Activated CD4-positive, alpha-beta T cell treated with anti-CD3 and anti-CD28 coated beads for 36 hours (primary cell): ENCODE measurements at places on chromosomes 1 and 21. TPM values are rescaled to one million over a fixed set of nuclear protein-coding genes. Genes with fewer than 3 reads are reported as not detected.

- DNase-seq: no peak
Observed at GRCh38 chr1:26811708-26812107, 14.8 kb upstream of the ZDHHC18 start.

DNA sequence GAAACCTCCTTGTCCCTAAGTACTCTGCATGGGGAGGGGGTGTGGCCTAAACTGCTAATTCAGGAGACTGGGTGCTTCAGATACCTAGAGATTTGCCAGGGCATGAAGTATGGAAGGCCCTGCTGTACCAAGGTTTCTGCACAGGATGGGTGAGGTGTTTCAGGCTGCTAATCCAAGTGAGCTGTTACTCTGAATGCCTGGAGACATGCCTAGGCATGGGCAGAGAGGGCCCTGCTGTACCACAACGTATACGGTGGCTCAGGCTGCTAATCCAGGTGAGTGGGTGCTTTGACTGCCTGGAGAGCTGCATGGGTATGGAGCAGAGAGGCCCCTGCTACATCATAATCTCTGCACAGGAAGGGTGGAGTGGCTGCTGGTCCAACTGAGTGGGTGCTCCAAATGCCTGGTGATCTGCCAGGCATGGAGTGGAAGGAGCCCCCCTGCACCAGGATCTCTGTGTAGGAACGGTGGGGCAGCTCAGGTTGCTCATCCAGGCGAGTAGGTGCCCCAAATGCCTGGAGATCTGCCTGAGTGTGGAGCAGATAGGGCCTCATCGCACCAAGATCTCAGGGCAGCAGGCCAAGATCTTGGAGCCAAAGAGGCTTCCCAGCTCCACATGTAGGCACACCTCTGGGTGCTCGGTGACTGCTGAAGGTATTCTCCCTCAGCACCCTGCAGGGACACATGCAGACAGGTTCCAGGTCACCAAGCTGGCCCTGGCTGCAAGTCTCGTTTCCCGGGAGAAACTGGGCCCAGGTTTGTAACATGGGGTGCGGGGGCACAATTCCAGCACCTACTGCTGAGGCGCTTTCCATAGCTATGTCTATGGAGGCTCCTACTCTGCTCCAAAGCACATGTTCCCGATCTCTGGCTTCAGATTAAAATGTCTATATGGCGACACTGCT lies 252.5 kb upstream of the PLXNA2 start:
- DNase-seq: no peak

The TMEM9 gene
- 27.2 TPM for total RNA-seq

- no peak for DNase-seq
Observed at GRCh38 chr1:190608282-190608681, 130.6 kb upstream of the BRINP3 start.

The AZIN2 gene
- 0.98 TPM for total RNA-seq

DNA sequence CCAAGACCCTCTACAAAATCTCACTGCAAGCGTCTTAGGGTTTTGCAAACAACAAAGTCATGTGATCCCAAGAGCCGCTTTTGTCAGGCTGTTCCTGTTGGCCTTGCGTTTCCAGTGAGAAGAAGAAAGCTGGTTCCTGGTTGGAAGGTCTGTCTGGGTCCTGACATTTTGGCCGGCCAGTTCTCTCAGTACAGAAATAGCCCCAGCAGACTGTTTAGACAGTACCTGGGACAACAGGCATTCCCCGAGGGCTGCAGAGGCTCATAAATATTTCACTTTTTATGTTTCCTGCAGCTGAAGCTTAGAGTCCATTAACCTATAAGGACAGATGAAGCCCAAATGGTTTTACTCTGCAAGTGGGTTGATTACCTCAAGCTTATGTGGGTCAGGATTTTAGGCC lies 8.6 kb downstream of the GPR137B start:
- no peak for DNase-seq

DNA sequence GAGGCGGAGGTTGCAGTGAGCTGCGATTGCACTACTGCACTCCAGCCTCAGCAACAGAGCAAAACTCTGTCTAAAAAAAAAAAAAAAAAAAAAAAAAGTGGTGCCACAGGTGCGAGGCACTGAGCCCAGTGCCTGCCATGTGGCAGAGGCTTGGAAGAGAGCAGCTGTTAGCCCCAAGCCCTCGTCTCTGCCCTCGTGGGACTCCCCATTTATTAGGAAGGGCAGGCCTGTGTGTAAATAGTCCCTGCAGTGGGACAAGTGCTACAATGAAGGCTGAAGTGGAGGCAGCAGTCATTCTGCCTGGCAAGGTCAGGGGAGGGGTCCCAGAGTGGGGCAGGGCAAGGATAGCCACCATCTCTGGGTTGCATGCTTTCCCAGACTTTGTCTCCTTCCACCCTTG lies 6.5 kb downstream of the RPS6KA1 start:
- no peak for DNase-seq

The LCE1E gene
- not detected for total RNA-seq

GRCh38 chr1:53344921-53345838 lies 17.3 kb upstream of the LRP8 start:
- no peak for DNase-seq

DNA sequence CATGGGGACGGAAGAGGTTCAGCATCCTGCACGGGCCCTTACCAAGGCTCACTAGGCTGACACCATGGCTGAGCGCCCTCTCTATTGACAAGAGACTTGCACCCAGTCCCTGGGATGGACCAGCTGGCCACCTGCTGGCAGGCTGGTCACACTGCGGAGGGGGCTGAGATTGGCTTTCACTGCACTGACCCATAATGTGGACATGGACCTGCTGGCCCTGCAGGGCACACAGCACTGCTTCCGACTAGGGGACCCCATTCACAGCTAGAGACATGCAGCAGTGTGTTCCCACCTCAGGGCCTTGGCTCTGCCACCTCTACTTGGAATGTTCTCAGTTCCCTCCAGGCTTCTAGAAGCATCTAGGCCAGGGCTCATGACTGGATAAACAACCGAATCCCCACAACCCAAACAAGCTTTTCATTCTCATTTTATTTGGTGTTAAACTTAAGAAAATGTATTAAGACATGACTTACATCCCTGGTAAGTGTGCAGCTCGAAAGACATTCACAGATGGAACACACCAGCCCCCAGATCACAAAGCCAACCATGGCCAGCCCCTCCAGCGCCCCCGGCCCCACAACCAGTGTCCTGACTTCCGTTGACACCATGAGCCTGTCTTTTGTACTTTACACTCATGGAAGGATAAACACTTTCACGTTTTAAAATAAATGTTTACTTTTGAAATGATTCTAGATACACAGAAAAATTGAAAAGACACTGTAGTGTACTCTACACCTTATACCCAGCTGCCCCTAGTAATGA lies 9.3 kb upstream of the SRARP start:
- DNase-seq: peak; percentile 77

The CD1E gene
- total RNA-seq: not detected

The HSD11B1 gene
- total RNA-seq: 4.5 TPM

DNA sequence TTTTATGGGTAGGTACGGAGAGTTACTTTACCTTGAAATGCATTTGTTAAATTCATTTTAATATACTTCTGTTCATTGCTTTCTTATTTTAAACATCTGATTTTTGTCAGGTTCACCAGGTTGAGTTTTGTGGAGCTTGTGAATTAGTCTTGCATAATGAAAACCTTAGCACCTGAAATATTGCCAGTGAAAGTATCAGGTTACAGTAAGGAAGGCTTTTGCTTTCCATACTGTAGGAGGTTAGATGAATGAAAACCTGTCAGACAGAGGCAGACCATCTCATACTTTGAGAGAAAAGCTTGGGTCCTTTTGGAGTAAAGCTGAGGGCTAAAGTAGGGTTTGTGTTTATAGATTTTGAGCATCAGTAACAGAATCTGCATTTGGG lies 34.7 kb downstream of the THRAP3 start:
- no peak for DNase-seq

The VASH2 gene
- total RNA-seq: 0.34 TPM

DNA sequence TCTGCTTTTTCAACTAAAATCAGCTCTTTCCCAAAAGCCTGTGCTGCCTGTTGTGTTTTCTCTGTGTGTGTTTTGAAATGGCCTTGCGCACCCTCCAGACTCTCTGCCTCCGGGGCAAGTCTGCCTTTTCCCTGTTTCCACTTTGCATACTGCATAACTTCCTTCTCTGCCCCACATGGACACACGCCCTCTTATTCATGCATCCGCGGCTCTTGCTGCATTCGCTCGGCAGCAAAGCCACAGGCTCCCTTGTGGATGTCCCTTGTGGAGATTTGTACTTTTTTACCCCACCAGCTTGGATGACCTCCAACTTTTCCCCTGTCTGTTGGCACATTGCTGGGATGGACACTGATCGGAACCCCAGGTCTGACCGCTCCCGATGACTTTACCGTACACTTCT lies 147.6 kb downstream of the ADSS2 start:
- no peak for DNase-seq

DNA sequence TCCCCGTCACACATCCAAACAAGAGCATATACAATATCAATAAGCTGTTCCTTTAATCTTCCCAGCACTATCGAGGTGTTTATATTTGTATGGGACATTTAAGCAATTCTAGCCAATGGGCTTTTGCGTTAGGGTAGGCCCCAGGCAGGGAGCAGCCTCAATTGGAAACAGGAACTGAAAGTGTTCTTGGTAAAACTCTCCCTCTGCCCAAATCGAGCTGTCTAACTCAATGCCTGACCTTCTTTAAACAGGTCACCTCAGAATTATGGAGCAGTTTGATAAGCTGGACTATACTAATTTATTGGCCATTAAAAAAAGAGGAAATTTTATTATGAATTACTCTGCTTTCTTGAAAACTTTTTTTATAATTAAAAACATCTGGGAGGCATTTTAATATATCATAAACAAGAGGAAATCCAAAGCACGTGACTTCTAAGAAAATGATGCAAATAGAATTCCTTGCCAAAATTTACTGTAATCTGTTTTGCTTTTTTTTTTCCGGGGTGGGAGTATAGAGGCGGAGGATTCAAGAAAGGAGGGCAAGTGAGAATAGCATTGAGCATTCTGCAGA lies 498.1 kb downstream of the LMO4 start:
- peak; percentile 5 for DNase-seq
